Sciatic nerve (tissue), 2 donors: ENCODE measurements at places on chromosomes 12 and 14.
A peak's percentile ranks its signal among the peaks of the same experiment; 100 is the strongest.

DNA sequence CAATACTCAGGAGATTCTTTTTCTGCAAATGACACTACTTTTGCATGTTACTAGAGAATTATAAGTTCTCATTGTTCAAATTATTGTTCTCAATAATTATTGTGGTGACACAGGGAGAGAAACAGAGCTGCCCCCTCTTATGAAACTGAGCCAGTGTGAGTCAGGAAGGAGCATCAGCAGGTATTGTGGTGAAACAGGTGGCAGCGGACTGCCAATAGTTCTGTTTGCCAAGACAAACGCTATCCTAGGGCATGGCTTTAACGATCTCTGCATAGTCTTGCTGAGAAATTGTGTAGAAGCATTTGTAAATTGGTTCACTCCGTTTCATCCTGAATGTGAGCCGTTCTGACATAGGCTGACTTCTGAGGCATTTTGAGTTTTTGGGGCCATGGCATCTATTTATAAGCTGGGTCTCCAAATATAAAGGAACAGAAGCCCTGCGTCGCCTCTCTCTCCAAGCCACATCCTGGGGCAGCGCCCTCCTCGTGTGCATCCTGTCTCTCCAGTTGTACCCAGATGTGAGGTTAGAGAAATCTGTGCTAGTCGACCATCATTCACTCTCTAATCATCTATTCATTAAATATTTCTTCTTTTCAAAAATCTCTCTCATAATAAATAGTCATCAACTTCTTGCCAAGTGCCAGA is 15.8 kb upstream of the PPP4R4 start:
- no peak for DNase-seq

- no peak for DNase-seq
Observed at GRCh38 chr12:87120440-87120839, 864.2 kb upstream of the MGAT4C start.

DNA sequence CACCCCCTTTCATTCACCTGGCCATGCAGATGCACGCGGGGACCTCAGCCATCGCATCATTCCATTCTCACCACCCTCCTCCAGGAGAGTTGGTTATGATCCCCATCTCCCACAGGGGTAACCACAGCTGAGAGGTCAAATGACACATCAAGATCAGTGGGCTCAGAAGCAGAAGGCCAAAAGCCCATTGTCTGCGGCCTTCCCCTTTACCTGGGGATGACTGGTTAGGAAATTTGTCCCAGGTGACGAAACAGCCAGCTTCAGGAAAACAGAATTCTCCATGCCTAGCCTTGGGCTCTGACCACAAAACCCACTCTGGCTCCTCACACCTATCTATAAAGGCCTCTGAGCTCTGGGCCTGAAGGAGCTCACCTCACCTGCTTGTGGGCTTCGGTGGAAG is 36.1 kb downstream of the ZFP36L1 start:
- DNase-seq = no peak

- DNase-seq = no peak
Observed at GRCh38 chr12:2654311-2654710, 140.5 kb upstream of the FKBP4 start.

- DNase-seq = no peak
Observed at GRCh38 chr12:122848471-122849351, 13.5 kb downstream of the HIP1R start.

DNA sequence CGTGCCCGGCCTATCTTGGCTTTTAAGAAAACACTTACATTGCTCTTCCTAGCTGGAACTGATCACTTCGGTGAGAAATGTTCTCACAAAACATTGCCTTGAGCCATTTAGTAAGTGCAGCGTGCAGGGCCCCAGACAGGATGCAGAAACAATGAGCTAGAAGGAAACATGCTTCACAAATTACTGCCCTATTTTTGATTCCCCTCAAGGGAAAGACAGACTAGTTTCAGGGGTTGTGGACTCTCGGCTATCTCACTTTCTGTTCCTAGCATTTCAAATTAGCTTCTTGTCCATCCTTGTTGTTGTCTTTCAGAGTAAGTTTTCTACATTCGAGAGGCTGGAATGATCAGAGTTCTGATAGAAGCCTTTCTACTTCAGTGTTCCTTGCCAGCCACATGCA is 21.6 kb downstream of the TGFB3 start:
- no peak for DNase-seq

GRCh38 chr14:71429902-71430301 is 502.3 kb upstream of the RGS6 start:
- DNase-seq = no peak

DNA sequence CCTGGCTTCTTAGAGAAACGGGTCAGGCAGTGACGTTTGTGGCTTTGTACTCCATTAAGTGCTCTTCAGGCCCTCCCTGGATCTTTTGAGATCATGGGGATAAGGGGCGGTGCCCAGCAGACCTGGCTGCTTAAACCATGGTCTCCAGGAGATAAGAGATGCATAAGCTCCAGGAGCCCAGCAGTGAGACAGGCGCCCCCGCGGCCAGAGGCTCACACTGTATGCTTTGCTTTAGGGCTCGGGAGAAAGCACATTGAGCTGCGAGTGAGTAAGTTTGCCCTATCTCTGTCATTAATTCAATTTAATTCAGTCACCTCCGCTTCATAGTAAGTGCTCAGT is 359.5 kb downstream of the CACNA1C start:
- peak; percentile 26 for DNase-seq

DNA sequence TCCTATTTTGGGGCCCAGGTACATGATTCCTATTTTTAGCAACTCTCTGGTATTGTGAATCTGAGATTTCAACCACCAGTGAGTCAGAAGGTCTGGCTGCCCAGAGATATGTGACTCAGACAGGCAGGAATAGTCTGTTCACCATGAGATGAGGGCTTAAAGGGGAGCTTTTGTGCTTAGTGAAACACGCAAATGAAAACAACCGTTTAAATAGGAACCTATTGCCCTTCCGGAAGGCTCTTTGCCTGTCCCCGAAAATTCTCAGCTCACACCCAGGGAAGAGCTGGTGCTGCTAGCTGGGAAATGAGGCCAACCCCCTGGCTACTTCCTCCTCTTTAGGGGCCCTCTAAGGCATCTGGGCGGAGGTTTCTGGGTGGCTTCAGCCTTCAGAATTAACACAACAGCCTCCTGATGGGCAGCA is 283.6 kb downstream of the CACNA1C start:
- no peak for DNase-seq

DNA sequence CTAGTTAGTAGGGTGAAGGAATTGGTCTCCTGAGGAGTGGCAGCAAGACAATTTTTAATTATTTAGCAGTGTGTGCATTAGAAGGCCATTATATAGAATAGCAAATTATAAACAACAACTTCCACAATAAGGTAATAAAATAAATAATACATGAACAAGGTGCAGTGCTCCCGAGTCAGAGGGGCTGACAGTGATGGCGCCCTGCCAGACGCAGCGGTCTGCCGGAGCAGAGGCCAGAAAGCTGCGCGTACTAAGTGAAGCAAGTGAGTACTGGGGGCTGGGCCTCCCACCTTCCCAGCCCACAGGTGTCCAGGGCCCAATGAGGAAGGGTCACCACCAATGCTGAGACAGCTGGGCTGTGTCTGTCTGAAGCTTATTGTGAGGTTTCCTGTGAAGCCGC is 72.0 kb upstream of the VRK1 start:
- DNase-seq = no peak

DNA sequence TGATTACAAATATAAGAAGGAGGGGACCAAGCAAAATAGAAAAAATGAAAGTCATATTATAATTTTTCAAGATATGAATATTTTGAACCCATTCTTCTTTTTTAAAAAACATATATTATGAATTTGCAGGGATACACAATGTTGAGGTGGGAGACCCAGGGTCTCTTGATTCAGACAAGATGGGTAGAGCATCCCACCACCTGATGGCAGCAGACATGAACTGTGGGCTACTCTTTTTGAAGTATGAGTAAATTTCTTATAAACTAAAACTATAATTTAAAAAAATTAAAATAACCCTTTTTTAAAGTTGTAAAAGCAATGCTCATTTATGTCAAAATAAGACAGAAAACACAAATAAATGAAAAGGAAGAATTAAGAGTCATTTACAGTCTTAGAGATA is 202.7 kb upstream of the PRICKLE1 start:
- DNase-seq = no peak

- no peak for DNase-seq
Observed at GRCh38 chr12:64036414-64036813, 185.7 kb downstream of the KICS2 start.

DNA sequence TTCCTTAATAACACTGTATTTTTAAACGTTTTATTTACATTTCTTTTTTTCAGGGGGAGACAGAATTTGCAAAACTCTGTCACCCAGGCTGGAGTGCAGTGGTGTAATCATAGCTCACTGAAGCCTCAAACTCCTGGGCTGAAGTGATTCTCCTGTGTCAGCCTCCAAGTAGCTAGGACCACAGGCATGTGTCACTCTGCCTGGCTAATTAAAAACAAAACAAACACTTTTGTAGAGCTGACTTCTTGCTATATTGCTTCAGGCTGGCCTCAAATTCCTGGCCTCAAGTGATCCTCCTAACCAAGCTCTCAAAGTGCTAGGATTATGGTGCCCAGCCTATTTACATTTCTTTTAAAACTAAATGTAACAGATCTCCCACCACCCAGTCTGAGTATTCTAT is 12.7 kb downstream of the CPSF6 start:
- DNase-seq = no peak

- DNase-seq = no peak
Observed at GRCh38 chr14:96053600-96054381, 14.6 kb downstream of the C14orf132 start.

- no peak for DNase-seq
Observed at GRCh38 chr14:71964716-71965115, 32.5 kb downstream of the RGS6 start.

DNA sequence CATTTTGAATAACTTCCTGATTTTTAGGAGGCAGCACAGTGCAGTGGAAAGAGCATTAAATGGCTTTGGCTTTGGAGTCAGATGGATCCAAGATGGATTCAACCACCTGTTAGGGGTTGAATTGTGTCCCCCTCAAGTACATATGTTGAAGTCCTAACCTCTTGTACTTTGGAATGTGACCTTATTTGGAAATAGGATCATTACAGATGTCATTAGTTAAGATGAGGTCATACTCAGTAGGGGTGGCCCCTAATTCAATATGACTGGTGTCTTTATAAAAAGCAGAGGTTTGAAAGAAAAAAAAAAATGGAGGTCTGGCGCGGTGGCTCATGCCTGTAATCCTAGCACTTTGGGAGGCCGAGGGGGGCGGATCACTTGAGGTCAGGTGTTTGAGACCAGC is 18.8 kb downstream of the ATP5MC2 start:
- no peak for DNase-seq

GRCh38 chr14:95307402-95308041 is 12.2 kb downstream of the CLMN start:
- no peak for DNase-seq

DNA sequence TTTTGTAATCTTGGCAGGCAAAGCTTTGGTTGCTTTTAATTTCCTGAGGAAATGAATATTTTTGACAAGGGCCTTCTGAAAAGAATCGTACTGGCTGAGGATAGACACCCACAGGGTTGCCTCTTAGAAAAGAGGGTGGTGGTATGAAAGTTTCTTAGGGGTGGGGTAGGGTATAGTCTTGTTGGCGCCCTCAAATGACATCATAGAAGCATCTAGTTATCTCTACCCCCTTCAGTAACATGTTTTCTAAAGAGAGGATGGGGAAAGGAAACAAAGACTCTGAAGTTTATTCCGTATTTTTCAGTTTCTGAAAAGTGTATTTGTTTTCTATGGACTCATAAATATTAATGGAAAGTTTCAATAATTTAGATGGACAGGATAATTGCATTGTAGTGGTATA is 13.7 kb downstream of the PRKCH start:
- no peak for DNase-seq

DNA sequence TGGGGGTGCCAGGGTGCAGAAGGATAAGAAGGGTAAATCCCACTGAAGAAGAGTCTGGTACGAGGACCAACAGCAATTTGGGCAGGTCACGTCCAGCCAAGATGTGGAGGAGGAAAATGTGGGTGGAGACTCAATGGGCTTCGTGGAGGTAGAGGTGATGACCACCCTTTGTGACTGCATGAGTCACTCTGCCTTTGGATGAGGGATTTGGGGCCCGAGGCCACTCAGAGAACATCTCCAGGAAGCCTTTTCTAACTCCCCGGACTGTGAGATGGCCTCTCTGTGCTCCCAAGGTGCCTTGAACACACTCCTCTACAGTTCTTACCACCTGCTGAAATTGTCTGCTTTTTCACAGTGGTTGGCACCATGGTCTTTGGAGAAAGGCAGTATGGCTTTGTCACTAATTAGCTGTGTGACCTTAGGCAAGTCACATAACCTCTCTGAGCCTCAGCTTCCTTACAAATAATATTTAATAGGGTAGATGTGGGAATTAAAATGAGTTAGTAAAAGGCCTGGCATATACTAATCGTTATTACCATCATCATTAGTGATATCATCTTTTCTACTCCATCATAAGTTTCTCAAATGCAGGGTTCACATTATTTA is 67.0 kb upstream of the ARHGAP5 start:
- DNase-seq = no peak

- DNase-seq = no peak
Observed at GRCh38 chr14:92670643-92671366, 77.6 kb downstream of the LGMN start.

DNA sequence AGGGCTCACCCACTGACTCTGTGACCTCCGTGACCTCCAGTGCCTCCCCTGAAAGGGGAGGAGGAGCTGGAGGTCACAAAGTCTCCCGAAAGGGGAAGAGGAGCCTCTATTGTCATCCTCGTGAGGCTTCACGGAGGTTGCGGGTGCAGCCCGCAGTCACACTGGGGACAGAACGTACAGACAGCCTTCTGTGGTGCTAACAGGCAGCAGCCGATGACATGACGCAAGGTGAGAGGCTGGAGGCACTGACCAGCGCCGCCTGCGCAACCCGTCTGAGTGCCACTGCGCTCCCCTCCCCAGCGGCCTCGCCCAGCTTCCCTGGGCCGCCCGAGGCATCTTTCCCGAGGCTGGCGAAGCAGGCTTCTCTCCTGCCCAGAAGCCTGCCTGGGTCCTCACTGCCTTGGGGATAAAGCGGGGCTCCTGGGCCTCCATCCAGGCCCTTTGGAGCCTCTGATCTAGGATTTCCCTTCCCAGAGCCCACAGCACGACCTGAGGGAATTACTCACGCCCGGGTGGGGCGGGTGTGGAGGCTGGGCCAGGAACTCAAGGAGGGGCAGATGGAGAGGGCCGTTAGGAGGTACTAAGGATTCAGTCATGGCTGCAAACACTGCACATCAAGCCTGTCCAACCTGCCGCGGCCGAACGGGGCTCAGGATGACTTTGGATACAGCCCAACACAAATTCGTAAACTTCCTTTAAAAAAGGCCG is 12.3 kb upstream of the LBHD2 start:
- DNase-seq = peak; percentile 46
